Stimulated activated CD4-positive, alpha-beta T cell treated with anti-CD3 and anti-CD28 coated beads, Interleukin-1b, Interleukin-23, amount 100 ng/mL, for 48 hours (primary cell): ENCODE measurements at places on chromosomes 16 and 17.

- no peak for DNase-seq
Measured at GRCh38 chr16:85395207-85395912, 217.8 kb upstream of the GSE1 start.

DNA sequence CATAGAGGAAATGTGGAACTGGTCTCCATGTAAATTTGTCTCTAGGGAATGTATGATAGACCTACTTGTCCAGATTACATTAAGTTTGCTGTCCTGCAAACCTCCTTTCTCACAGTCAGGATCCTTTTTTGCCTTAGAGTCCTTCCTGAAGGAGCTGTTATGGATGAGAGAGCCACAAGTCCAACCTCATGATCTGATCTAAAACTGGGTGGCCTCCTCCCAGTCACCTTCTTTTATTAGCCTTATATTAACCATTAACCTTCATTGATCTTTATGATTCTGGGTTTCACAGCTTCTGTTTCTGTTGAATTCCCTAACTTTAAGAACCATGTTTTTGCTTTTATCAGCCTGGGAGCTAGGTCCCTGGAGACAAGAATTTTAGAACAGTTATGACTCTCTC is 64.1 kb downstream of the NEUROD2 start:
- DNase-seq = no peak

- DNase-seq = no peak
Measured at GRCh38 chr16:13587181-13587580, 332.8 kb upstream of the ERCC4 start.

- DNase-seq = no peak
Measured at GRCh38 chr17:12953156-12953555, 64.7 kb downstream of the ELAC2 start.

DNA sequence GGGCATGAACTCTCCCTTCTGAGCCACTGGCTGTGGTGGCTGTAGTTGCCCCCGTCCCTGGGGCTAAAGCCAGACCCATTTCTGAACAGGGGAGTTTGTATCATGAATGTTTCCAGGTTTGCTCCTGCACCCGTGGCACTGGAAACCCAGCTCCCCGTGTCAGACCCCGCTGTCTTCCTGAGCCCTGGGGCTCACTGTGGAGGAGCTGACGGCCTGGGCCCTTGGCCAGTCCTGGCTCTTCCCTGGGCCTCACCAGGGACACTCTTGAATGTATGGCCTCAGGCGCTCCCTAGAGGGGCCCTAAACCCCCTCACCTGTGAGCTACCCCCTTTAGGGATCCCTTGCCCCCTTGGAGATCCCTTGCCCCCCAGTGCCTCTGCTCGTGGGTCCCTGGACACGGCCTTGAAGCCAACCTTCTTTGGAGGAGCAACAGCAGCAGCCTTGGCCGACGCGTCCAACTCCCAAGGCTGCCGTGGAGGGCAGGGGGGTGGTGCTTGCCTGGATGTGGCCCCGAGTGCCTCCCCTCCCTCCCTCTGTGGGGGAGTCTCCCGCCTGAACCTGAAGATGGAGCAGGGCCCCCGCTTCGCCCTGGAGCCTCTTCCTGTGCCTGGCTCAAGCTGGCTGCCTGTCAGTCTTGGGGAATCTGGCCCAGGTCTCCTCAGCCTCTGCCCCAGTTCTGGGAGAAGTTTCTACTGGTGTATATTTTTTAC is 15.9 kb downstream of the CASKIN2 start:
- no peak for DNase-seq

DNA sequence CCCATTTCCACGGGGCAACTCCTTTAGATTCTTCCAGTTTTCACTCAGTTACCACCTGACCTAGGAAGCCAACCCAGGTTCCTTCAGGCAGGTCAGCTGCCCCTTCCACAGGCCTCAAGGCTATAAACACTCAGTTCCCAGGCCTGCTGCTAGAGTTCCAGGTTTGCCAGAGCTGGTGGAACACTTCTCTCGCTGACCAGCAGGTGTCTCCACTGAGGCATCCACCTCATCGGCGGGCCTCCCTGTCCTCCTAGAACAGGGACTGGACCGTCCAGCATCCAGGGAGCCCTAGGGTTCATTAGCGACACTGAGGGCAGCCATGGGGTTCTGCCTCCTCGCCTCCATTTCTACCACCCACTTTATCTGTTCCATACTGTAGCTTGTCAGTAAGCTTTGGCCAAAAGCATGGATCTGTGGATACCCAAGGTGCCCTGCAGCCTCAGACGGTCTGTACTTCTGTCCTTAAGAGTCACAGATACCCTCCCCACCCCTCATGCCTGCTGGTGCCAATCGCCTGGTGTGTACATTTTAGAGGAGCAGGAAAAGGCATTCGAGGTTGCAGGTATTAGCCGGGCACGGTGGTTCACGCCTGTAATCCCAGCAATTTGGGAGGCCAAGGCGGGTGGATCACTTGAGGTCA is 29.0 kb downstream of the PIMREG start:
- peak; percentile 60 for DNase-seq

- no peak for DNase-seq
Measured at GRCh38 chr16:75624921-75625334, 1.8 kb upstream of the ADAT1 start.

DNA sequence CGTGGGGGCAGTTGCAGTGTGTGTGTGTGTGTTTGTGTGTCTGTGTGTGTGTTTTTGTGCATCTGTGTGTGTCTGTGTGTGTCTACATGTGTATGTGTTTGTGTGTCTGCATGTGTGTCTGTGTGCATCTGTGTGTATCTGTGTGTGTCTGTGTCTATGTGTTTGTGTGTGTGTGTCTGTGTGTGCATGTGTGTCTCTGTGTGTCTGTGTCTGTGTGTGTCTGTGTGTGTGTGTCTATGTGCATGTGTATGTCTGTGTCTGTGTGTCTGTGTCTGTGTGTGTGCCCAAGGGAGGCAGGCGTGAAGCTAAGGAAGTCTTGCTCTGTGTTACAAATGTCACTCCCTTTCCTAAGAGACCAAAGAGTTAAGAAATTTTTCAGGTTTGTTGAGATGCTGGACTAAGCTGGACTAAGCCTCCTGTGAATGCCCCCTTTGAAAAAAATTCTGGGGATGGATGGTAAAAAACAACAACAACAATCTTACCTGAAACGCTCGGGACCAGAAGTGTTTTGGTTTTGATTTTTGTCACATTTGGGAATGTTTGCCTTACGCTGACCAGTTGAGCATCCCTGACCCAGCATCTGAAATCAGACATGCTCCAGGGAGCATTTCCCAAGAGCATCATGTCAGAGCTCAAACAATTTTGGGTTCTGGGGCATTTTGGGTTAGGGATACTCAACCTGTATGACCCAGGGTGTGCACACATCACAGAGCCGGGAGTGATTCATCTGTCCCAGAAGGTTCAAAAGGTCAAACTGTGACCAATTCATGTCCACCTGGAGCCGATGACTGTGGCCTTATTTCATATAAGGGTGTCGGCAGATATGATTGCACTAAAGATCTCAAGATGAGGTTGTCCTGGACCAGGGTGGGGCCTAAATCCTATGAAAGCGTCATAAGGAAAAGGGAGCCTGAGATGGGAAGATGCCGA is 48.6 kb upstream of the ZNF469 start:
- DNase-seq = no peak

DNA sequence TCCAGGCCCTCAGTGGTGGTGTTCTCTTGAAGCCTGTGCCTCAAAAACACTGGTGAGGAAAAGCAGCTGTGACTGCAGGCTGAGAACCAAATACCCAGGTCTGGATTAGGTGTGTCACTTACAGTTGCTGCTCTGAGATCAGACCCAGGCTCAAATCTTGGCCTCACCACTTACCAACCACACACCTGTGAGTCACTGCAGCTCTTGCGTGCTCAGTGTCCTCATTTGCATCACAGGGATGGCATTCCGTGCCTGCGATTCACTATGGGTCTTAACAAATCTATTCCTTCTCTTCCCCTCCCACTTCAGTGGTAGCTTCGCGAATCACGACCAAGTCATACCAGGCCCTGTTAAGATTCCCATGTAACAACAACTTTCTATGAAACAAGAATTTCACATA is 233.4 kb upstream of the HSBP1 start:
- no peak for DNase-seq

GRCh38 chr17:58911741-58912343 is 156.2 kb downstream of the PPM1E start:
- no peak for DNase-seq

GRCh38 chr17:76599694-76600460 is 14.2 kb upstream of the ST6GALNAC2 start:
- DNase-seq = no peak

DNA sequence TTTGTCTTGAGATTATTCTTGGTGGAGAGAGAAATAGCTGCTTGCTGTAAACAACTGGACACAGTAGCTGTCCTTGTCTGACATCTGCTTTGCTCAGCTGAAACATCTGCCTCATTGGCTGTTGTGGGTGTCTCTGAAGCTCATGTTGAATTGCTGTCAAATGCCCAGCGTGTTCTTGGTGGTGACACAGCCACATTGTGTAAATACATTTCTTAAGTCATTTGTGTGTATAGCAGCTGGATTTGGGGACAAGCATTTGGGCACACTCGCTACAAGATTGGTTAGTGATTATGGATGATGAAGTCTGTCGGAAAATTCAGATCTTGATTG is 5.3 kb downstream of the FAM234A start:
- no peak for DNase-seq

- no peak for DNase-seq
Measured at GRCh38 chr16:67294938-67295361, 15.6 kb downstream of the PLEKHG4 start.

DNA sequence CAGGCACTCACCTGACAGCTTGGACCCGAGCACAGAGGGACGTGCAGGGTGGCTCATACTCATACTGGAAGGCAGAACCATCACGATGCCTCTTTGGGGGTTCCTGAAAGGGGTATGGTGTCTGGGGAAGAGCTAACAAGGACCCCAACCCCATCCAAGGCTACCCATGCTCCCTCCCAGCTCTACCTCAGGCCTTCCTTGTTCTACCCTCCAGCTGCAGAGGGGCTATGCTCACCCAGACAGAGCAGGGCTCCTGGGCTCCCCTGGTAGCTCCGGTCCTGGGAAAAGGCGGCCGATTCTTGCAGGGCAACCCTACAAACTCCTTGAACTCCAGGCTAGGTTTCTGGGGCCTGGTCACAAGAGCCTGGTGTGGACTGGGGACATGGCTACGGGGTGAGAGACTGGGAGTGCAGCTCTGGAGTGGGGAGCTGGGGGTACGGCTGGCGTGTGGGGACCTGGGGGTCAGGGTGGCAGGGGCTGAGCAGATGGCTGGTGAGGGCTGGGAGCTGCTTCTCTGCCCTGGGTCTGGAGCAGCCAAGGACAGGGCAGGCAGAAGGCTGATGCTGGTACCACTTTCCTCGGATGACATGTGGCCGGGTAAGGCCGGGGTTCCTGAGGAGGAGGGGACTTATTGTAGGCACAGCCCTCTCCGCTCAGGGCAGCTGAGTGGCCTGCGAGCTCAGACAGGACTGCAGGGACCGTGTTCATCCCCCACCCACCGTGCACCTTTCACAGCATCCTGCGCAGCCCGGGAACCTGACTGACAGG is 2.1 kb downstream of the ACD start:
- no peak for DNase-seq

DNA sequence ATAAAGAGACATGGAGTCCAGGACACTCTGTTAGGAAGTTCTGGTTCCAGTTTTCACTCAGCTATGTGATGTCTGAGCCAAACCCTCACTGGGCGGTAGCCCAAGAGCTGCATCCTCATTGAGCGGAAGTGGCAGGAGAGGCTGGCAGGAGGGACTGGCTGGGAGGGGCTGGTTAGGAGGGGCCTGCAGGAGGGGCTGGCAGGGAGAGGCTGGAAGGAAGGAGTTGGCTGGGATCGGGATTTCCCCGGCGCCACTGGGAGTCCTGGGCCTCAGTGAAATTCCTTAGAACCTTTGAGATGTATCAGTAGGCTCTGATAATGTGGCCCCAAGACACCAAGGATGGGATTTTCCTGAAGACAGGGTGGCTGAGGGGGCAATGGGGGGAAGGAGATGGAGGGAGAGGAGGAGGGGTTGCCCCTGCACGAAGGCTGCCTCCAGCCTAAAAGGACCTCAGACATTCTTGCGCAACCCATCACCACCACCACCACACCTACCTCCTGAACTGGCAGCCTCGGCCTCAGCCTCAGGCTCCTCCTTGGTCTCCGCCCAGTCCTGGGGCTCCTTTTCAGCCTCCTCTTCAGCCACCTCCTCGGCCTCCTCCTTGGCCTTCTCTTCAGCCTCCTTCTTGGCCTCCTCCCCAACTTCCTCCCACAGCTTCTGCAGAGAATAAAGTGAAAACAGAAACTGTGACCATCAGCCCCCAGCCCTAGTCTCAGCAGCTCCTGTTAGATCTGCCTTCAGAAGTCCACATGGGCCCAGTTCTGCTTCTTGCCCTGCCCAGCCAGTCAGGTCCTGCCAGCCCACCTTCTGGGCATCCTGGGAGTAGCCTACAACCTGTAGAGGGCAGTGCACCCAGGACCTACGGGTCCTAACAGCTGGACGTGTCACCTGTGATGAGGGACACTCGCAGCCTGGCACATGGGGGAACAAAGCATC is 31.7 kb downstream of the CNGB1 start:
- DNase-seq = no peak
